Stimulated activated effector memory CD8-positive, alpha-beta T cell treated with anti-CD3 and anti-CD28 coated beads, Interleukin-12 subunit alpha, Interleukin-12 subunit beta, amount 100 ng/mL, for 72 hours (primary cell): ENCODE measurements at places on chromosomes 11 and 22.

DNA sequence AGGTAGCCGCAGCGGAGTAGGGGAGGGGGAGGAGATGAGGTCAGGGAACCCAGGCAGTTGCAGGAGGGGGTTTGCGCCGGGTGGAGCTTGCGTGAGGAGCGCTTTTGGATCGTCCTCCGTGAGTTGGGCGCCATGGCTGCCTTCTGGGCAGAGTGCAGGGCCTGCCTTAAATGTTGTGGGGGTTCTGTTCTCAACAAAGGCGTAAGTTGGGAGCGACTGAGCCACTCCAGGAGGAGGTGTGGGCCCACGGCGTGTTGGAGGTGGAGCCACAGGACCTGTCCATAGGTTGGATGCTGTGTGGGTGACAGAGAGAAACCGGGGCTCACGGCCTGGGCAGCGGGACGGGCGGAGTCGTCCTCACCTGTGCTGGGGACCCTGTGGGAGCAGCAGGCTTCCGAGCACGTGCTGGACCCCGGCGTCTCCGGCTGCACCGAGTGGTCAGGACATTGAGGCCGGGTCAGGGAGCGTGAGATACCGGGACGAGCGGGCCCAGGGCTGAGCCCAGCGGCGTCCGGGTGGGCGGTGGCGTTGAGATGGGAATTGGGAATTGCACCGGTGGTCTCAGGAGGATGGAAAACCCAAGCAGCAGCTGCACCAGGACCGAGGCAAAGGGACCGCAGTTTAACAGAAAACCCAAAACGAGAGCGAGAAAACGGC is 977 bp upstream of the PGGHG start:
- DNase-seq: no peak

DNA sequence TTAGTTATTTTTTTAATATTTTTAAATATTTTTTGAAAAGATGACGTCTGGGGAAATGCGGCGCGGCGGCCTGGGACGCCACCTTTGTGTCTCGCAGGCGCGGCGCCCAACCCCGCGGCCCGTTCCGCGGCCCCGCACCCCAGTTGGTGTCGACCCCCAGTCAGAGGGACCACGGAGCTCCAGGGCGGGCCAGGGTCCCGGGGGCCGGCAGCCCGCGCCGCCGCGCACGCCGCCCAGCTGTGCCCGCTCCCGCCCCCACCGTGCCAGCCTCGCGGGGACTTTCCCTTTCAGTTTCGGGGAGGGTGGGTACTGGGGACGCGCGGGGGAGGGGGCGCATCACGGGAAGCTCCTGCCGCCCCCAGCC is 1.6 kb downstream of the CCND1 start:
- DNase-seq: no peak

GRCh38 chr11:26418386-26418912 is 86.5 kb downstream of the ANO3 start:
- DNase-seq: no peak

DNA sequence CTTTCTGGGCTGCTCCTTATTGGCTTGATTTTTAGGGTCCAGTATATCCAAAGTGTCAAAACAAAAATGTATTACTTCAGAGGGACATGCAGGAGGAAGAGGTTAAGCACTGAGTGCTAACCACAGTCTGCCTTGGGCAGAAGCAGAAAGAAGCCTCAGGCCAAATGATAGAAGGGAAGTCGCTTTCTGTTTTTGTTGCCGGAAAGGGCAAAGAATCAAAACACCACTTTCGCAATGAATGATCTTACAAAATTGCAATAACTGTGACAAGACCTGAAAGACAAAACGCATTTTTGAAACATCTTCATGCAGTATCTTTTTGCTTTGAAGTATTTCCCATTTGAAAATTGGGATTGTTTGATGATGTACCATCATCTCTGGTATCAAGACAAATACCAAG is 70.1 kb upstream of the PICALM start:
- DNase-seq: no peak

- no peak for DNase-seq
These were observed 615 bp downstream of the STT3A start for GRCh38 chr11:125593114-125593820.
